Lower lobe of right lung (tissue), 2 donors: ENCODE measurements at places on chromosomes 3 and 15. TPM values are rescaled to one million over a fixed set of nuclear protein-coding genes. Genes with fewer than 3 reads are reported as not detected.

GRCh38 chr3:18827664-18828063, 320.6 kb upstream of the KCNH8 start:
- no peaks in the 10 kb centered on the region for H3K27me3 ChIP-seq
- H3K36me3 ChIP-seq, result no peaks in the 10 kb centered on the region
- H3K4me3 ChIP-seq, result no peak overlapping the region

DNA sequence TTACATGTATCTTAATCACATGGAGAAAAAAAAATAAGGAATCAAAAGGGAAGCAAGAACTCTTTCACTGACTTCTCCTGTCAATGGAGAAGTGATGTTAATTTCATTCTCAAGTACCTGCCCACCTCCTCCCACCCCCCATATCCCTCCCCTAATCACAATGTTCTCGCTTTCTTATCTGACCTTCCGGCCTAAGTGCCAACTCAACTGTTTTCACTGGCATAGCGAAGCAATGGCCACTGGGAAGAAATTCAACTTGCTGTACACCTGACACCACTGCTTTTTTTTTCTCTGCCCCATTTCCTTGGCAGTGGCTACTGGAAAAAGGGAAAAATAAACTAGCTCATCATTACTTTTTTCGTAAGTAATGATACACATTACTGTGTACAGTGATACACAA, 3.8 kb downstream of the SGO1 start:
- H3K4me3 ChIP-seq, result no peak overlapping the region
- H3K27ac ChIP-seq, result no peak overlapping the region
- no peak for DNase-seq
- no peaks in the 10 kb centered on the region for H3K36me3 ChIP-seq

DNA sequence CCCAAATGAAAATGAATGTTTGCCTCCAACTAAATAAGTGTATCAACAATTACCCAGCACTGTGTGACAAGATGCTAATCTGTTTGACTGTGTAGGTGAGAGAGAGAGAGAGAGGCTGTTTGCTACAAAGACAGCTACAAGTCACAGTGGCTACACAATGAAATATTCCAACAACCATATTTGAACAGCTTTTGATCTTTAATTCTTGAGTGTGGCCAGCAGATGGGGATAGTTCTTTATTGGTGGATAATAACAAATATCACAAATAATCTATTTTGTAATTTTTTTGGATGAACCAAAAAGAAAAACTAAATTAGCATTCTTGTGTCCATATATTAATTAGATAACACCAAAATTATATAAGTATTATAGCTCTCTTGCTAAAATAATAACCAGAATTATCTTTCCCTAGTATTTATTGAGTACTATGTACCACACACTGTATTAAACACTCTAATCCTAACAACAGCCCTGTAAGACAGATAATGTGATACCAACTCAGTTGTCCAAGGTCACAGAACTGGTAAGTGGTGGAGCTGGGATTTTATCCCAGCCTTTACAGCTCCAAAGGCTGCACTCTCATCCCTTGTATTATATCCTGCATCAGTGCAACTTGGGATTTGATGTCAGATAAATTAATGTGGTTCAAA, 61.9 kb upstream of the C3orf80 start:
- H3K4me3 ChIP-seq, result no peak overlapping the region
- no peak for DNase-seq
- no peaks in the 10 kb centered on the region for H3K27me3 ChIP-seq

Gene OR5K4
- not detected for total RNA-seq

- H3K4me1 ChIP-seq, result no peaks in the 10 kb centered on the region
- H3K36me3 ChIP-seq, result no peaks in the 10 kb centered on the region
- H3K27me3 ChIP-seq, result no peaks in the 10 kb centered on the region
- no peak for DNase-seq
These were observed 529.6 kb downstream of the AGBL1 start for GRCh38 chr15:86609275-86609674.

Gene STRIT1
- total RNA-seq, result not detected

Gene NDN
- 27.1 TPM for total RNA-seq

DNA sequence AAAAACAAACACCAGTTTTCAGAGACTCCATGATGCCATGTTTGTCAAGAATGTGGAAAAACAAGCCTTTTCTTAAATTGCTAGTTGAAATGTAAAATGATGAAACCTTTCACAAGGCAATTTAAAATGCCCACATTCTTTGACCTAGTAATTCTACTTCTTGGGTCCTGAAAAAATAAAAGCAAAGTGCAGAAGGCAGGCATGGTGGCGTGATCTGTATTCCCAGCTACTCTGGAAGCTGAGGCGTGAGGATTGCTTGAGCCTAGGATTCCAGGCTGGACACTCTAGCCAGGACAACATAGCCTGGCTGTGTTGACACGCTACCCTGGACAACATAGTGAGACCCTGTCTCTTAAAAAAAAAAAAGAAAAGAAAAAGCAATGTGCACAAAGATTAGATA, 4.3 kb upstream of the MORF4L1 start:
- peaks cover 6% of the 10 kb centered on the region for H3K4me1 ChIP-seq
- H3K36me3 ChIP-seq, result no peaks in the 10 kb centered on the region
- DNase-seq, result no peak
- H3K4me3 ChIP-seq, result no peak overlapping the region

- no peak overlapping the region for H3K4me3 ChIP-seq
- no peaks in the 10 kb centered on the region for H3K4me1 ChIP-seq
- H3K27ac ChIP-seq, result no peak overlapping the region
- DNase-seq, result no peak
- H3K27me3 ChIP-seq, result peaks cover 5% of the 10 kb centered on the region
- no peaks in the 10 kb centered on the region for H3K36me3 ChIP-seq
These were observed 296.8 kb upstream of the CHRM5 start for GRCh38 chr15:33671456-33671855.

DNA sequence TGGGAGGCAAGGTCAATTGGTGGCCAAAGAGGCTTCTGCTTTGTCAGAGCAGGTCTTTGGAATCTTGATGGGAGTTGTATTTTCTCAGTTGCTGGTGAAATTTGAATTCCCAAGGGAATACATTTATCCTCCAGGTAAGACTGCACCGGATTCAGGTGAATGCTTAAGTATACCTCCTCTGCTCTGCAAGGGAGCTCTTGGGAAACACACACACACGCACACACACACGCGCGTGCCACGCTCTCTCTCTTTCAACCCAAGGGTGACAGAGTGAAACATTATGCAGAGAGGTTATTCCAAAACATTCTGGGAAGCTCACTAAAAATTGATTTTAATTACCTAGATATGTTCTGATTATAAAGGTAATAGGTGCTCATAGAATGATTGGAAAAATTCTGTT, 33.7 kb downstream of the ST6GAL1 start:
- H3K27me3 ChIP-seq, result no peaks in the 10 kb centered on the region
- H3K4me1 ChIP-seq, result no peaks in the 10 kb centered on the region
- peaks cover 29% of the 10 kb centered on the region for H3K36me3 ChIP-seq
- no peak overlapping the region for H3K27ac ChIP-seq

Gene GAP43
- total RNA-seq, result not detected

Gene ANKUB1
- 3.1 TPM for total RNA-seq

GRCh38 chr3:66581256-66581655, 80.4 kb upstream of the LRIG1 start:
- no peak for DNase-seq
- H3K4me3 ChIP-seq, result no peak overlapping the region

GRCh38 chr3:87833039-87833377, 225.8 kb downstream of the CGGBP1 start:
- no peak overlapping the region for H3K4me3 ChIP-seq
- H3K27ac ChIP-seq, result no peak overlapping the region
- DNase-seq, result no peak
- H3K36me3 ChIP-seq, result no peaks in the 10 kb centered on the region
- H3K27me3 ChIP-seq, result no peaks in the 10 kb centered on the region

DNA sequence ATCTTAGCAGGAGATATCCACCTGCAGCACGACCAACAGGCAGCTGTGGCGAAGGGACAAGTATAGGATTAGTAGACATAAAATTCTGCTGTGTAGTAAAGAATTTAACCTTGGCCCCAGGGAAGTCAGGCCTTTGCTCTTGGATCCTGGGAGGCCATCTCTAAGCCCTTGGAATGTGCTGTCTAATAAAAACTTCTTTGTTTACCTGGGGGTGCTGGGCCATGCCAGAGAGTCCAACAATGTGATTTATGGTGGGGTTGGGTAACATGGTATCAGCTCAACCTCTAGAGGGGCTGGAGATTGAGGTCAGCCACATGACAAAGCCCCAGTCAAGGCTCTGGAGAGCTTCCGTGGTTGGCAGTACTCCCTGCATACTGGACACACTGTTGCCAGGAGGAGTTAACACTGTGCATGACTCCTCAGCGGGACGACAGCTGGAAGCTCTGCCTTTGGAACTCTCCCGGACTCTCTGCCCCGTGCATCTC, 52.4 kb downstream of the HEG1 start:
- no peaks in the 10 kb centered on the region for H3K27me3 ChIP-seq
- no peak overlapping the region for H3K27ac ChIP-seq
- DNase-seq, result no peak
- H3K4me3 ChIP-seq, result no peak overlapping the region
- H3K36me3 ChIP-seq, result peaks cover 87% of the 10 kb centered on the region

GRCh38 chr3:42996021-42996420, 16.9 kb downstream of the GASK1A start:
- H3K27ac ChIP-seq, result peak overlapping the region; percentile 33
- no peaks in the 10 kb centered on the region for H3K36me3 ChIP-seq
- H3K4me1 ChIP-seq, result peaks cover 11% of the 10 kb centered on the region
- H3K27me3 ChIP-seq, result no peaks in the 10 kb centered on the region

- no peaks in the 10 kb centered on the region for H3K36me3 ChIP-seq
- peak overlapping the region; percentile 32 for H3K4me3 ChIP-seq
- H3K4me1 ChIP-seq, result no peaks in the 10 kb centered on the region
- no peak for DNase-seq
These were observed 66.3 kb upstream of the SLC25A26 start for GRCh38 chr3:66154444-66154861.

Gene ZCWPW2
- 1.1 TPM for total RNA-seq

Gene INKA1
- total RNA-seq, result 5.3 TPM

DNA sequence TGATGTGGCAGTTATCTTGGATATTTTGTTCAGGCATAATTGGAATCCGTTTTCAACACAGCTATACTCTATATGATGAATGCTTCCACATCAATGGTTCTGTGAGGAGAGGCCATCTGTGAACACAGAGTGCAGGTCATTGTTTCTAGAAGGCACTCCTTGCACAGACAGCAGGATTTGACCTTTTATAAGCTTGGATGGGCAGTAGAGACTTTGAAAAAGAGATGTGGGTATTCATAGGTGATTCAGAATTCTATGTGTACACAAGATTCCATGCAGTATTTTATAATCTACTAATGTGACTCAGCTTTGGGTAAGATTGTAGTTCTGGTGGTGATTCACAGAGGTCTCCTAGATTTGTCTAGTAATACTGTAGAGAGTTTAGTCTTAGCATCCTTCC, 12.5 kb downstream of the ARPP21 start:
- H3K27me3 ChIP-seq, result no peaks in the 10 kb centered on the region
- no peaks in the 10 kb centered on the region for H3K36me3 ChIP-seq
- H3K4me3 ChIP-seq, result no peak overlapping the region

DNA sequence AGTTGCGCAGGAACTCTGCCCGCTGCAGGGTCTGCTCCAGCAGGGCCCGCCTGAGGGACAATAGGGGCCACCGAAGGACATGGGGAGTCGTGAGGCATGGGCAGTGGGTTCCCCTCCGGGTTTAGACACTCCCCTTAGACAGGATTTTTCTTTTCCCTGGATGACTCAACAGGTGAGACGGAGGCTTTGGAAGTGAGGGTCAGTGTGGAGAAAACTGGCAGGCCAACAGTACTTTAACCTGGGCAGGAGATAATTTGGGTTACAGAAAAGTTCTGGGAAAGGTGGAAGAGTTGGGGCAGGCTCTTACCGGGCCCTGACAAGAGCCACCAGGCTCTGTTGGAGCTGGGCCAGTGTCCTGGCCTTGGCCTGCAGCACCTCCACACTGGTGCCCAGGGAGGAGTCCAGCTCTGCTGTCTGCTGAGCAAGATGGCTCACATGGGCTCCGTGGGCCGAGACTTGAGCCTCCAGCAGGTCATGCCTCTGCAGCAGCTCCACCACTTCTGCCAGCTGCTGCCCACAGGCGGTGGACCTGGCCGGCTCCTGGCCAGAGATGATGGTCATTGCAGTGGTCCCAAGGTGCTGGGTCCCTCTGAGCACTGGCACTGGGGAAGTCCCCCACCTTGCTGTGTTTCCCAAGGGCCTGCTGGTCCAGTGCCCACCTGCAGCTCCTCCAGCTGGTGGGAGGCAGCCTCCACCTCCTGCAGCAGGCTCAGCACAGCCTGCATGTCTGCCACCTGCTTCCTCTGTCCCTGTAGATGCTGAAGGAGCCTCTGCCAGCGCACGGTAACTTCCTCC, 11.0 kb downstream of the SPTBN5 start:
- H3K27ac ChIP-seq, result no peak overlapping the region
- DNase-seq, result no peak
- H3K4me1 ChIP-seq, result peaks cover 17% of the 10 kb centered on the region
- H3K36me3 ChIP-seq, result no peaks in the 10 kb centered on the region
- H3K27me3 ChIP-seq, result peaks cover 10% of the 10 kb centered on the region

Gene FBN1
- 75.3 TPM for total RNA-seq

DNA sequence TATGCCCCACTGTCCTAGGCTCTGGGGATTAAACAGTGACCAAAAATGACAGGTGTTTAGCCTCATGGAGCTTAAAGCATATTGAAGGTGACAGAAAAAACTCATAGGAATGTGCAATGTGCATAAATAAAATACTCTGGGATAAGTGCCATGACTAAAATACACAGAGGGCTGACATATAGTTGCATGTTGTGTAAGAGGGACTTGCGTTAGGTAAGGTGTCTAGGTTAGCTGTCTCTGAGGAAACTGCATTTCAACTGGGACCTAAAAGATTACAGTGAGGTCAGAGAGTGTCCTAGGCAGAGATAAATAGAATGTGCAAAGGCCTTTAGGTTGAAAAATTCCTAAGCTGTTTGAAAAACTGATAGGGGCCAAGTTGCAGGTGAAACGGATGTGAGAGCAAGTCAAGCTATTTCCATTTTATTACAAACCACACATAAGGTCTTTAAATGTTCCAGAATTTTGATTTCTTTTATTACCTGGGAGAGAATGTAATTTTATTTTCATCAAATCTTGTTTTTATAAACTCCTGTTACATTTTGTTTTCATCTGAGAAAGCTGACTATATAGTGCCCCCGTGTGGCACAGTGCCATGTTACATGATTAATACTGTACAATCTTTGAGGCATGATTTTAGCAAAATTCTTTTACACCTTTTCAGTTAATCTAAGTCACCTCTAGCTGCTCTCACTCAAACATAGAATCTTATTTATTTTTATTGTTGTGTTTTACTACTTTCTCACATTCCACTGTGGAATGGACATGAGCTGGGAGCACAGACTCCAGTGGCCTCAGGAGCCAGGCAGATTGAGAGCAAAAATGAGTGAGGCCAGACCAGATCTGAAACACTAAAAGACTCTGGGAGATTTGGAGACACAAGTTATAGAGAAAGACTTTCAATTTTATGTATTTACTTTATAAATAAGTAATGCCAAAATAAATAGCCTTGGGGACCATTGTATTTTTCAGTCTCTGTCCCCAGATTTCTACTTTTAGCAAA, 259.6 kb upstream of the ZNF717 start:
- H3K36me3 ChIP-seq, result no peaks in the 10 kb centered on the region
- H3K4me3 ChIP-seq, result no peak overlapping the region
- no peaks in the 10 kb centered on the region for H3K27me3 ChIP-seq
- H3K4me1 ChIP-seq, result no peaks in the 10 kb centered on the region
- no peak overlapping the region for H3K27ac ChIP-seq
- DNase-seq, result no peak

Gene CFAP100
- total RNA-seq, result 21.5 TPM
